ENCODE measurements at places on chromosomes 4 and X.

DNA sequence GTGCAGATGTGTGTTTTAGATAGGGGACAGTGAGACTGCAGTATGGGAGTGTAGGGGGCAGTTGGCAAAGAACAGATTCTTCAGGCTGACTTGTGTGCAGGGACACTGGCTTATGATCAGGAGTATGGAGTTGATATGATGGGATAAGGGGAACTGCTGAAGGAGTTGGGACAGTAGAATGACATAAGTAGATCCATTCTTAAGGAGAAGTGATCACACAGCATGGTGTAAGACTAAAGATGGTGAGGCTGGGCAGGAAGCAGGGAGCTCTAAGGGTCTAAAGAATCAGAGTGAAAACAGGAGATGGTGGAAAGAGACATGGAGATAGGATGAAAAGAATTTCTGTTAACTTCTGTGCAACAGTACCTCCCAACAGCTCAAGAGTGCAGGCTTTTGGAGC lies 70.7 kb downstream of the REELD1 start:
- DNase-seq: no peak

GRCh38 chrX:103864886-103865534 lies 33.0 kb upstream of the RAB9B start:
- no peak for DNase-seq

- no peak for DNase-seq
Measured at GRCh38 chr4:15901007-15901406, 37.5 kb downstream of the FGFBP1 start.

GRCh38 chr4:13528821-13529127 lies 15.5 kb downstream of the NKX3-2 start:
- DNase-seq: no peak

- no peak for DNase-seq
Measured at GRCh38 chr4:38366456-38366855, 297.5 kb upstream of the KLF3 start.

DNA sequence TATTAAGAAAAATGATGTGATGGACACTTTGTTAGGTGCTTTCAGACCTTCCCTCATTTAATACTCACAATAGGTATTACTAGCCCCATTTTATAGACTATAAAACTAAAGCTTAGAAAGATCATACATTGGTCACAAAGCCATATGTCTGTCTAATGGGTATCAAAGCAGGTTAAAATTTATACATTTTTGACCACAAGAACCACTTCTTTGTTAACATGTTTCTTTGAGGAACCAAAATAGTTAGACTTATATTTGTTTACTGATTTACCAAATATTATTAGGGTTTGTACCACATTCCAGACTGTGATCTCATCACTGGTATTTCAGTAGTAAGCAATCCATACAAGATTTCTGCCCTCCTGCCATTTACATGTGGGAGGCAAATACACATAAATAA lies 363.3 kb downstream of the NAF1 start:
- DNase-seq: no peak

DNA sequence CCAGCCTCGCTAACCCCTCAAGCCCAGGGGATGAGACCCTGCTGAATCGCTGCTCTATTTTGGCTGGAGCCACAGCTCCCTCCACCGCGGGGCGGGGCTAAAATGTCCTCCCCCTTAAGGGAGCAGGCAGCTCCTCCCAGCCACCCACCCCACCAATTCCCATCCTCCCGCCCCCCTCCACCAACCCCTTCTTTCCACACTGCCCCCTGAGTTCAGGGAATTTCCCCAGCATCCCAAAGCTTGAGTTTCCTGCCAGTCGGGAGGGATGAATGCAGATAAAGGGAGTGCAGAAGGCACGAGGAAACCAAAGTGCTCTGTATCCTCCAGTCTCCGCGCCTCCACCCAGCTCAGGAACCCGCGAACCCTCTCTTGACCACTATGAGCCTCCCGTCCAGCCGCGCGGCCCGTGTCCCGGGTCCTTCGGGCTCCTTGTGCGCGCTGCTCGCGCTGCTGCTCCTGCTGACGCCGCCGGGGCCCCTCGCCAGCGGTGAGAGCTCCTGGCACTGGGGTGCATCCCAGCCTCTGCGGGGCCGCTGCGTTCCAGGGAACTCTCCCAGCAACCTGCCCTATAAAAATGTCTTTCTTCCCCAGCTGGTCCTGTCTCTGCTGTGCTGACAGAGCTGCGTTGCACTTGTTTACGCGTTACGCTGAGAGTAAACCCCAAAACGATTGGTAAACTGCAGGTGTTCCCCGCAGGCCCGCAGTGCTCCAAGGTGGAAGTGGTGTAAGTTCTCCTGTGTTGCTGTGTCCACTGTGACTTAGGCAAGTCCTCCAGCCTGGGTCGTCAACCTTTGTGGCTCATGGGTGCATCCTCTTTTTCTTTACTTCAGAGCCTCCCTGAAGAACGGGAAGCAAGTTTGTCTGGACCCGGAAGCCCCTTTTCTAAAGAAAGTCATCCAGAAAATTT lies at the start of gene CXCL6:
TSS of gene CXCL6 (plus strand) at position 306 of the 907 bp plus-strand sequence. CDS start at position 379, 73 bp downstream.
- DNase-seq: no peak

DNA sequence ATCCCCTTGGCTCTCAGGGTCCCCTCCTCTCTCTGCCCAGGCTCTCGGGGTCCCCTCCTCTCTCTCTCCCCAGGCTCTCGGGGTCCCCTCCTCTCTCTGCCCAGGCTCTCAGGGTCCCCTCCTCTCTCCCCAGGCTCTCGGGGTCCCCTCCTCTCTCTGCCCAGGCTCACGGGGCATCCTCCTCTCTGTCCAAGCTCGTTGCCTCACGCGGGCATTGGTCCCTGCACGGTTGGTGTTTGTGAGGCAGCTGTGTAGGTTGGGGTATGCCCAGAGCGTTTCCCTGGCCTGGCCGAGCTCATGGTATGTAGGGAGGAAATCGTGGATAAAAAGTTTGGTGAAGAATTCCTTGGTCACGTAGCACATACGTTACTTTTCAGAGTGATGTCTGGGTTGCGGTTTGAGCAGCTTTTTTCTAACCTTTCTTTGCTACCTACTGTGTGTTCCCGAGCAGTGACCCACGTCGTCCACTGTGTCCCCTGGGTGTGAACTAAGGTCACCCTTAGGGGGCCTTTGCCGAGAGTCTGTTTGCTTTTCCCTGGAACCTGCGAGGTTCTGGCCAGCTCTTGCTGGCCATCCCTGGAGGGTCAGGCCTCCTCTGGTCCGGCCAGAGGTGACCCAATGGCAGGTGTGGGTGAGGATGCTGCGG lies 36.6 kb downstream of the PCGF3 start:
- no peak for DNase-seq

DNA sequence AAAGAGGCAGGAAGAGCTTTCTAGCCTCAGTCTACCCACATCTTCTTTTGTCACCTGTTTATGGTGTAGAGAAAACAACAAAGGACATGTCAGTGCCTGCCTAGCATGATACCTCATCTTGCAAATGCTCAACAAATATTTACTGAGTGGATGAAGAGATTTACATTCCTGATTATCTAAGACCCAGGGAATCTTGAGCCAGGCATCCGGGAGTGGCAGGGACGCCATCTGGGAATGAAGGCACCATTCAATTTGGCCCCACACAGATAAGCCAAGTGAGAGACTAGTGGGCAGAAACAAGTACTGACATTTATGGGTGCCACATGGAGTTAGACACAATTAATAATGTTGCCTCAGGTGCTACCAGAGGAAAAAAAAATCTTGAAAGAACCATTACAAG lies 36.8 kb upstream of the CASK start:
- no peak for DNase-seq

DNA sequence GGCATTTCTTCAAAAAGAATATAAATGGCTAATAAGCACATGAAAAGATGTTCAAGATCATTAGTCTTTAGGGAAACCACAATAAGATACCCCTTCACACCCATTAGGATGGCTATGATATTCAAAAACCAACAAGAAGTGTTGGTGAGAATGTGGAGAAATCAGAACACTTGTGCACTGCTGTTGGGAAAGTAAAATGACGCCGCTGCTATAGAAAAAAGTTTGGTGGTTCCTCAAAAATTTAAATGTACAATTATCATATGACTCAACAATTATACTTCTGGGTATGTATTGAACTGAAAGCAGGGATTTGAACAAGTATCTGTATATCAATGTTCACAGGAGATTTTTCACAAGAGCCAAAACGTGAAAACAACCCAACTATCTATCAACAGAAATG lies 29.4 kb upstream of the NEUROG2 start:
- no peak for DNase-seq

DNA sequence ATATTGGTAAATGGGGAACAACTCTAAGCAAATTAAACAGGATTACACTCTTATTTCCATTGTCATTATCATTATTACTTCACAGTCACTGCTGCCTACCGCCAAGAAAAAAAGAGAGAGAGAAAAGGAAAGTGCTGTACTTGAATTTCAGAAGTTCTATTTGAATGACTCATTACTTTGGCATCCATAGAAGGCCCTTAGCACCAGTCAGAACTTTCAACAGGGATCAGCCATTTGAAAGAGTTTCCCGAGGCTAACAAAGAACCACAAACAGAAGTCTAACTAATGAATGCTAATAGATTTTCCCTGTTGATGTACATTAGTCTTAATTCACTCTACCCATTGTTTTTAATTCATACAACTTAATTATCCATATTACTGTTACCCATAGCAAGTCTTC lies 116.3 kb downstream of the SHROOM4 start:
- peak; percentile 37 for DNase-seq

DNA sequence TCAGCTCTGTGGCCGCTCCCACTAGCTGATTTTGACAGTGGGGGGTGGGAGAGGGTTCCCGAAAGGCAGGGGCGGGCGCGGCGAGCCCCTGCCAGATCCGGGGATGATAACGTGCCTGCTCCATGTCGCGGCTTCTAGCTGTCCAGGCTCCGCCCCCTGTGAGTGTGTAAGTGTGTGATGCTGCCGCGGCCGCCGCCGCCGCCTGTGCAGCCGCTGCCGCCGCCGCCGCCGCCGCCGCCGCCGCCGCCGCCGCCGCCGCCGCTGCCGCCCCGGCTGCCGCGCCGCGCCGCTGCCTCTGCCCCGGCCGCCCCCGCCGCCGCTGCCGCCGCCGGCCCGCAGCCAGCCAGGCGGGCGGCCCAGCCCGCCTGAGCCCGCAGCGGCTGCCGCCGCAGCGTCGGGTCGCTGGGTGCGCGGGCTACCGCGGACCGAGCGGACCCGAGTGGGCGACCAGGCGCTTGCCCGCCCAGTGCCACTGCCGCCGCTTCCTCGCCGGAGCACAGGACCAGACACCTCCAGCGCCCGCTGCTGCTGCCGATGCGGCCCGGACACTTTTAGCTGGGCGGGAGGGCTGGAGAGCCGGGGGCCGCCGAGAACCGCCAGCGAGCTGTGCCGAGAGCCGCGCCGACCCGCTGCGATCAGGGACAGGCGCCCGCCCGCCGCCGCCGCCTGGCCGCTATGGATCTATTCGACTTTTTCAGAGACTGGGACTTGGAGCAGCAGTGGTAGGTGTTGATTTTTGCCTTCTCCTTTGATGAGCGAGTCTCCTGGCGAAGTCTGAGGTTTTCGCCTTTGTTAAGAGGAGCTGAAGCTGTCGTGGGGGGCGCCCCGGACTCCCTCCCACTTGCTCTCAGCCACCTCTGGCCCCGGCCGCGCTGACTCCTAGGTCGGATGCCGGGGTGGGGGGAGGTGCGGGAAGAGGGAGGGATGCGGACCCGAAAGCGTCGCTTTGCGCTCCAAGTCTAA lies at the start of gene AFF2:
TSS of gene AFF2 (plus strand) at position 195 of the 963 bp plus-strand sequence. CDS start at position 676, 481 bp downstream.
- DNase-seq: no peak

DNA sequence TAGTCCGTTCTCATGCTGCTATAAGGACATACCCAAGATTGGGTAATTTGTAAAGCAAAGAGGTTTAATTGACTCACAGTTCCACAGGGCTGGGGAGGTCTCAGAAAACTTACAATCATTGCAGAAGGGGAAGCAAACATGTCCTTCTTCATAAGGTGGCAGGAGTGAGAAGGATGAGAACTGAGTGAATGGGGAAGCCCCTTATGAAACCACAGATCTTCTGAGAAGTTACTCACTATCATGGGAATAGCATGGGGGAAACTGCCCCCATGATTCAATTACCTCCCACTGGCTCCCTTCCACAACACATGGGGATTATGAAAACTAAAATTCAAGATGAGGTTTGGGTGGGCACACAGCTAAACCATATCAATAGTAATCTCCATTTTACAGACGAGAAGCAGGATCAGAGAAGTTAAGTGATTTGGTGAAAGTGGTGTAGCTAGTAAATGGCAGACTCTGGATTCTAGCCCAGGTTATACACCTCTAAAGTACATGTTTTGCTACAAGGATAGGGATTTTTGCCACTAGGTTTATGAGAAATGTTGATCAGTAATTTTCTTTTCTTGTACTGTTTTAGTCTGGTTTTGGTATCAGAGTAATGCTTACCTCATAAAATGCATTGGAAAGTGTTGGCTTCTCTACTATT lies 47.3 kb upstream of the C1GALT1C1 start:
- no peak for DNase-seq

- DNase-seq: no peak
Measured at GRCh38 chr4:61336488-61336887, 136.4 kb downstream of the ADGRL3 start.

- DNase-seq: no peak
Measured at GRCh38 chrX:25069209-25069608, 53.4 kb upstream of the ARX start.

GRCh38 chr4:4694827-4695226 lies 153.0 kb upstream of the STX18 start:
- no peak for DNase-seq

- DNase-seq: no peak
Measured at GRCh38 chrX:66200050-66200664, 36.1 kb downstream of the HEPH start.

DNA sequence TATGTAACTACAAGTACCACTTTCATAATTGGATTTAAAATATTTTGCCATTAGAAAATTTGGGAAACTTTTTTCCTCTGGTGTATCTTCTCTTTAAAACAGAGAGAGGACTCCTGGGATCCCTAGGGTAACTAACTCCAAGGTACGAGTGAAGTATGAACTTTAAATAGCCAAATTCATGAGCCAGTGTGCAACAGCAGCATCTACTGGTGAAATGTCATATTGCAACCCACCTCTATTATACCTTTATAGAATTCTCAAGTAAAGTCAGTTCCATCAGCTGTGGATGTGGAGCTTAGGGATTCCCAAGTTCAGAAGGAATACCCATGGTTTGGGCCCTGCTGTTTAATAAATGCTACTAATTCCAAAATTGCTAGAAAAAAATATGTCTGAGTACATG lies 282.7 kb upstream of the TAPT1 start:
- DNase-seq: no peak

DNA sequence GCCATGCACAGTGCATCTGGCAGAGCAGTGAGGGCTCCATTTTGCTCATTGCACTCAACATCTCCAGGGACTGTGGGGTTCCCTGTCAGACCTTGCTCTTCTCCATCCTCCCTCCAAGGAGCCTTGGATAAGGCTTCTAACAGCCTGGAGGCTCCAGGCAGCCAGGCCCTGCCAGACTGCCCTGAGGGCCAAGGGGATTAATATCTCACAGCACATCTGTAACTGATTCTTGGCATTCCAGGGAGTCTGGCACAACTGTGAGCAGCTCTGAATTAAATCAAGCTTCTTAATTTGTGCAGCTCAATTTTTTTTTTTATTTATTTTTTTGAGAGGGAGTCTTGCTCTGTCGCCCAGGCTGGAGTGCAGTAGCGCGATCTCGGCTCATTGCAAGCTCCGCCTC lies 224.5 kb upstream of the PGRMC2 start:
- no peak for DNase-seq

- no peak for DNase-seq
Measured at GRCh38 chrX:28988246-28988645, 401.0 kb downstream of the IL1RAPL1 start.
